ENCODE measurements at places on chromosomes 7 and 10. TPM values are rescaled to one million over a fixed set of nuclear protein-coding genes. Genes with fewer than 3 reads are reported as not detected.

Gene TSPAN15
- 14.8 TPM for polyA plus RNA-seq

Gene WDFY4
- 2.1 TPM for polyA plus RNA-seq

Gene OR2A5
- not detected for polyA plus RNA-seq

Gene ING3
- 19.0 TPM for polyA plus RNA-seq

Gene UCN3
- 0.20 TPM for polyA plus RNA-seq

Gene INPP5A
- 14.1 TPM for polyA plus RNA-seq

Gene PSMG3
- polyA plus RNA-seq, result 68.4 TPM

Gene ARHGEF35
- 1.5 TPM for polyA plus RNA-seq

Gene BLNK
- 4.2 TPM for polyA plus RNA-seq

Gene PIP4K2A
- 12.3 TPM for polyA plus RNA-seq

Gene MBL2
- polyA plus RNA-seq, result 0.04 TPM

Gene LRRD1
- polyA plus RNA-seq, result 0.07 TPM

Gene LAMB4
- polyA plus RNA-seq, result not detected

Gene ARL4A
- polyA plus RNA-seq, result 7.7 TPM

Gene SPAM1
- not detected for polyA plus RNA-seq

Gene FAM53B
- polyA plus RNA-seq, result 15.1 TPM

Gene NCF1
- 5.9 TPM for polyA plus RNA-seq

Gene C10orf90
- not detected for polyA plus RNA-seq

Gene XPNPEP1
- 62.7 TPM for polyA plus RNA-seq

Gene TRIM50
- polyA plus RNA-seq, result 0.56 TPM

Gene DENND10
- 10.3 TPM for polyA plus RNA-seq
